Right ventricle myocardium inferior (tissue), 1 donor: ENCODE measurements at places on chromosomes 6 and 20. TPM values are rescaled to one million over a fixed set of nuclear protein-coding genes. Genes with fewer than 3 reads are reported as not detected.

DNA sequence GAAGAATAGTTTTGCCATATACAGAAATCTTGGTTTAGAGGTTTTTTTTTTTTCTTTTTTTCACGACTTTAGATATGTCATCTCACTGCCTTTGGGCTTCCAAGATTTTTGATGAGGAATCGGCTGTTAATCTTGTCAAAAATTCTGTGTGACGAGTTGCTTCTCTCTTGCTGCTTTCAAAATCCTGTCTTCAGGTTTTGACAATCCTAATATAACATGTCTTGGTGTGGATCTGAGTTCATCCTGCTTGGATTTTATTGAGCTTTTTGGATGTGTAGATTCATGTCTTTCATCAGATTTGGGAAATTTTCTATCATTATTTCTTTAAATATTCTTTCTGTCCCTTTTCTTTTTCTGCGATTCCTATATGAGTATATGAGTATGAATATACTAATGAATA lies 61.1 kb downstream of the PLCG1 start:
- DNase-seq, result no peak

- no peak for DNase-seq
Observed at GRCh38 chr6:43831191-43831590, 61.2 kb downstream of the VEGFA start.

Gene CDH4
- total RNA-seq, result 0.08 TPM

Gene LGSN
- not detected for total RNA-seq

Gene PSMB1
- total RNA-seq, result 152 TPM

Gene SAPCD1
- 0.57 TPM for total RNA-seq

- no peak for DNase-seq
Observed at GRCh38 chr6:54717849-54718455, 128.6 kb upstream of the FAM83B start.

DNA sequence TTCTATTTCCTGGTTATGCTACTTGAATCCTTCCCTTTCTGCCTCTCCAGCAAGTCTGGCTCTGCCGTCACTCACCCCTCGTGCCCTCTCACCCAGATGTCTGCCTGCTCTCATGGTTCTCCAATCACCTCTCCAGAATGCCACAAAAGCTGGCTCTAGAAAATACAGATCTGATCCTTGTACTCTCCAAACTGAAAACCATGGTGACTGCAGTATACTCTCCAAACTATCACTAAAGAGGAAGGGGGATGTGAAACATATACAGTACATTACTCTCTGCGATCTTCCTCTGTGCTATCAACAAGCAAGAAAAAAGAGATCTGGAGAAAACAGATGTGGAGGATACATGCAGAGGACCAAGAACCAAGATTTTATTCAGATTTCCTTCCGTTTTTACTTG lies 91.1 kb downstream of the ATXN1 start:
- peak; percentile 66 for DNase-seq

DNA sequence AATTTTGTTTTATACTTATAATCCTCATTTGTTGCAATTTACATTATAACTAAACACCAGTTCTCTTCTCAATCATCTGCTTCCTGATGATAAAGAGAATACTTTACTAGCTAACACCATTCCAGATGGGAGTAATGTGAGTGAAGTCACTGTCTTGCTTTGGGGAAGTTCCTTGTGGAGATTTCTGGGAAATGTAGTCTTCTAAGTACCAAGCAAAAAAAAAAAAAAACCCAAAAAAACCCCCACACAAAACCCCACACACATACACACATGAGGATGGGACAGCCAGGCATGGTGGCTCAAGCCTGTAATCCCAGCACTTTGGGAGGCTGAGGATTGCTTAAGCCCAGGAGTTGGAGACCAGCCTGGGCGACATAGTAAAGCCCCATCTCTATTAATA lies 2.2 kb upstream of the SNPH start:
- DNase-seq, result no peak

Gene FOXQ1
- total RNA-seq, result not detected

DNA sequence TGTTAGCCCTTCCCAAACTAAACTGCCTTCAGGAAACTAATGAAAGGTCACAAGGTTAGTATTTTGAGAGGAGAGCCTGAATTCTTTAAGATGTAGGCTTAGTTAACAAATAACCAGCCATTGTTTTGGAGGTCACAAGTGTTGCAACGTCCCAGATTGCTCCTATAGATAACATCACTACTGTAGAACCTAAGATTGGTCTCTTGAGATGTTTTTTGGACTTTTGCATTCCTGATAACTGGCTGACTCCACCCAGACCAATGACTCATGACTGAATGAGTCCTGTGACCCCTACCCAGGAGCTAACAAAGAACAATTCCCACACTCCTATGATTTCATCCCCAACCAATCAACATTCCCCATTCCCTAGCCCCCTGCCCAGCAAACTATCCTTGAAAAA lies 178.8 kb downstream of the SCP2D1 start:
- DNase-seq, result no peak

- peak; percentile 64 for DNase-seq
Observed at GRCh38 chr20:44056010-44056698, 130.8 kb downstream of the JPH2 start.

DNA sequence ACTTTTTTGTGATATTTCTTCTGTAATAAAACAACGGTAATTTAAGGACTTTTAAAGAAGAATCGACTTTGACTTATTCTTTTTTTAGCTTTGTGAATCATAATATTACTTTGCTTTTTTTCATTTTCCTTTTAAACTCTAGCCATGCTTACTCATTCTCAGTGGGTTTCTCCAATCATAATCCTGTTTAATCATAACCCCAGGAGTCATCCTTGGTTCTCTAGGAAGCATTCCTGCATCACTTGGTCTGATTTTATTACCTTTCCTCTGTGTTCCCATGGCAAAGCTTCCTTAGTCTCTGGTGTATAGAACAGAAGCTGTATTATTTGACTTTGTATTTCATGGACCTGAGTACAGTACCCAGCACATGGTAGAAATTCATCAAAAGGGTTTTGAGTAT lies 223.5 kb downstream of the CDKAL1 start:
- no peak for DNase-seq

Gene ZKSCAN8
- 12.7 TPM for total RNA-seq

DNA sequence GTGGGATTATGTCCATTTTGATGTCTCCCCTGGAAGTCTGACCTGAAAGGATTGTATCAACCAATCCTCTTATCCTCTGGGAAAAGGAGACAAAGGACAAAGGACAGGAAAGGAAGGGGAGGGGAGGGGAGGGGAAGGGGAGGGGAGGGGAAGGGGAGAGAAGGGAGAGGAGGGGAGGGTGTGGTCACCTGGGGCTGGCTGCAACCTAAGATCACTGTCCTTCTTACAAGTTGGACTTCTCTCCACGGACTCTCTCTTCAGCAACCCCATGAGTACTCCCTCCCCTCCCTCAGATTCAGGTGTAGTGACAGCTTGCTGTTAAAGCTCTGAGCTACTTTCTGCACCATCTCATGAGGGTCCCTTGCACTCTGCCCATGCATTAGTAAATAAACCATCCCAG lies 58.9 kb upstream of the KLHL31 start:
- no peak for DNase-seq

DNA sequence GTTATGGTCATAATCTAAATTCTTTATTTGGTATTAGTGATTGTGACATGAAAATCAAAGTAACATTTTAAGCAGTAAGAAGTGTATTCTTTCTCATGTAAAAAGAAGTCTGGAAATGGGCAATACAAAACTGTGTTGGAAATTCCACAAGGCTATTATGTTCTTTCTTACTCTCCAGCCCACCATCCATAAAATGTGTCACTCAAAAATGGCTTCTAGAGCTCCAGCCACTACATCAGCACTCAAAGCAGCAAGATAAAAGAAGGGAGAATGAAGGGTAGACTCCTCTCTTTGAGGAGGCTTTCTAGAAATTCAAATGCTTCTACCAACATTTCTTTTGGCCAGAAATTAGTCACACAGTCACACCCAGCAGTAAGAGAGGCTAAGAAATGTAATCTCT lies 18.4 kb downstream of the PDSS2 start:
- no peak for DNase-seq

Gene DEFB116
- total RNA-seq, result not detected
